Neural progenitor cell (in vitro differentiated cells): ENCODE measurements at places on chromosomes 4 and X. TPM values are rescaled to one million over a fixed set of nuclear protein-coding genes. Genes with fewer than 3 reads are reported as not detected.

- no peaks in the 10 kb centered on the region for H3K4me1 ChIP-seq
- no peak for DNase-seq
- no peak overlapping the region for H3K4me3 ChIP-seq
- H3K36me3 ChIP-seq: no peaks in the 10 kb centered on the region
Measured at GRCh38 chr4:68718447-68719074, 48.1 kb upstream of the UGT2B15 start.

- H3K27me3 ChIP-seq: no peaks in the 10 kb centered on the region
- H3K27ac ChIP-seq: no peak overlapping the region
- no peak for DNase-seq
- H3K4me3 ChIP-seq: no peak overlapping the region
Measured at GRCh38 chr4:52243367-52243766, 192.3 kb downstream of the SPATA18 start.

- H3K36me3 ChIP-seq: no peaks in the 10 kb centered on the region
- H3K4me3 ChIP-seq: no peak overlapping the region
- no peak overlapping the region for H3K27ac ChIP-seq
- DNase-seq: no peak
- no peaks in the 10 kb centered on the region for H3K27me3 ChIP-seq
- peaks cover 2% of the 10 kb centered on the region for H3K4me1 ChIP-seq
Measured at GRCh38 chr4:119585771-119586170, 42.8 kb downstream of the PDE5A start.

The PNMA3 gene
- total RNA-seq: 2.9 and 3.1 TPM in 2 replicates

- no peak overlapping the region for H3K27ac ChIP-seq
- H3K4me3 ChIP-seq: no peak overlapping the region
- H3K27me3 ChIP-seq: no peaks in the 10 kb centered on the region
- no peaks in the 10 kb centered on the region for H3K36me3 ChIP-seq
- no peak for DNase-seq
Measured at GRCh38 chrX:72477781-72478181, 94.9 kb downstream of the HDAC8 start.

The PRRG1 gene
- total RNA-seq: 6.9 and 8.7 TPM in 2 replicates
